Left lung (tissue), 14 donors: ENCODE measurements at places on chromosomes 5 and 9.

DNA sequence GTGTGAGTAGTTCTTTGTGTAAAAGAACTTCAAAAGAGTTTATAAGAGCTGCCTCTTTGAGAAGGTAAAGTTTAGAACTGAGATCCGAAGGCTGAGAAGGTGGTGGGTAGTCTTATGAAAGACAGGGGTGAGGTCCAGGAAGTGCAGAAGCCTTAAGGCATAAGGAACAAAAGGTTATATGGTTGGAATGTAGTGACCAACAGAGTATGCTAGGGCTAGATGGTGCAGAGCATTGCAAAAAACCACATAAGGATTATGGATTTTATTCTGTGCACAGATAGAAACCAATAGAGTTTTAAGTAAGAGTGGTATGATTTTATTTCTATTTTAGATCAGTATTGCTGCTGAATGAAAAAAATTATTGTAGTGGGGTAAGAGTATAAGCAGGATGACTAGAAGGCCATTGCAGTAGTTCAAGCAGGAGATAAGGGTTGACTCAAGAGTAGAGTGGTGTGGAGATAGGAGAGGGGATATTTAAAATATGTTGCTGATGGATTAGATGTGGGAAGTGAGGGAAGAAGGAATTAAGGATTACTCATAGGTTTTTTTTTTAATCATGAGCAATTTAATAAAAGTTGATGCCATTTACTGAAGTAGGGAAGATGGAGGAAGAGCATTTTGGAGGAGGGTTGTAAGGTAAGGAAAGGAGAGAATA is 3.7 kb downstream of the RECK start:
- DNase-seq = no peak

DNA sequence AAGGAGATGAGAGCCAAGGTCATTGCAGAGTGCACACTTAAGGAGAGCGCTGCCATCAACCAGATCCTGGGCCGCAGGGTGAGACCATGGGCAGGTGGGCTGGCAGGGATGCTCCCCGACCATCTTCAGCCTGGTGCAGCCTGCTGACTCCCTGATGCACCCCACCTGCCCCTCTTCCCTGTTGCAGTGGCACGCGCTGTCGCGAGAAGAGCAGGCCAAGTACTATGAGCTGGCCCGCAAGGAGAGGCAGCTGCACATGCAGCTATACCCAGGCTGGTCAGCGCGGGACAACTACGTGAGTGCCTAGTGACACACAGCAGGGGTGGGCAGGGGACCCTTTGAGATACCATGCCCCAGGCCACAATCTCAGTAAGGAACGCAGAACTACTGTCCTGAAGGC is 28.3 kb downstream of the TCF7 start:
- no peak for DNase-seq

DNA sequence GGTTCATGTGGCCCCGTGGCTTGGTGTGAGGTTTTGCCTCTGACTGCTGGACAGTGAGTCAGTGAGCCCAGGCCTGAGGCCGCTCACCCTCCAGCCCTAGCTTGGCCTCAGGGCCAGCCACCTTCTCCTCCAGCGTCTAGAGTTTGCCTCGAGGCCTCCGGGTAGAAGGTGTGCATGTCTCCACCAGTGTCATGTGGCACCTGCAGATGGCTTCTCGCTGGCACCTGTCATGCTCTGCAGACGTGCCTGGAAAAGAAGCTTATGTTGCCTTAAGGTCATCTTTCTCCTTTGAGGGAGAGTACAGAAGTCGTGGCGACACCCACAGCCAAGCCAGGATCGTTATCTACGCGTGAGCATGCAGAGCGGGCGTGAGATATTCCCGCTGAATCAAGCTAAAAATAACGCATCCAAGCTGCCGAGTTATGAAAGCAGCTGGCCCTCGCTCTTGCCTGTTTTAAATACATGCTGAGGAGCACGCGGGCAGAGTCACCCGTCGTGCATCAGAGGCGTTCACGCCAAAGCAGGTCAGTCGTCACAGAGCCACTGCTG is 79.7 kb upstream of the FCN2 start:
- DNase-seq = no peak

- no peak for DNase-seq
Measured at GRCh38 chr9:110583237-110583636, 3.7 kb upstream of the SVEP1 start.
